ENCODE measurements at places on chromosomes 2 and 18.

GRCh38 chr2:168035458-168035857, 211.9 kb downstream of the STK39 start:
- DNase-seq: no peak

DNA sequence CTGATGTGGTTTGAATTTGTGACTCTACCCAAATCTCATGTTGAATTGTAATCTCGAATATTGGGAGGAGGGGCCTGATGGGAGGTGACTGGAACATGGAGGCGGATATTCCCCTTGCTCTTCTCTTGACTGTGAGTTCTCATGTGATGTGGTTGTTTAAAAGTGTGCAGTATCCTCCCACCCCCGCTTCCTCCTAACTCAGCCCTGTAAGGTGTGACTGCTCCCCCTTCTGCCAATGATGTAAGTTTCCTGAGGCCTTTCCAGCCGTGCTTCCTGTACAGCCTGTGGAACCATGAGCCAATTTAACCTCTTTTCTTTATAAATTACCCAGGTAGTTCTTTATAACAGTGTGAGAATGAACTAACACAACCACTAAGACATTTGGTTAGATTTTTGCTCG, 458.4 kb downstream of the THSD7B start:
- DNase-seq: no peak

GRCh38 chr2:113685471-113685870, 58.4 kb downstream of the RABL2A start:
- no peak for DNase-seq

DNA sequence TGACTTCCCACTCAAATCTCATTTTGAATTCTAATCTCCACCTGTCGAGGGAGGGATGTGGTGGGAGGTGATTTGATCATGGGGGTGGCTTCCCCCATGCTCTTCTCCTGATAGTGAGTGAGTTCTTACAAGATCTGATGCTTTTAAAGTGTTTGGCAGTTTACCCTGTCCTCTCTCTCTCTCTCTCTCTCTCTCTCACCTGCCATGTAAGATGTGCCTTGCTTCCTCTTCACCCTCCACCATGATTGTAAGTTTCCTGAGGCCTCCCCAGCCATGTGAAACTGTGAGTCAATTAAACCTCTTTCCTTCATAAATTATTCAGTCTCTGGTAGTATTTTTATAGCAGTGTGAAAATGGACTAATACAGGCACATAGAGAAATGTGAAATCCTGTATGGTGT, 7.0 kb upstream of the LDAH start:
- DNase-seq: no peak

- no peak for DNase-seq
Measured at GRCh38 chr2:869357-869871, 81.2 kb upstream of the SNTG2 start.

DNA sequence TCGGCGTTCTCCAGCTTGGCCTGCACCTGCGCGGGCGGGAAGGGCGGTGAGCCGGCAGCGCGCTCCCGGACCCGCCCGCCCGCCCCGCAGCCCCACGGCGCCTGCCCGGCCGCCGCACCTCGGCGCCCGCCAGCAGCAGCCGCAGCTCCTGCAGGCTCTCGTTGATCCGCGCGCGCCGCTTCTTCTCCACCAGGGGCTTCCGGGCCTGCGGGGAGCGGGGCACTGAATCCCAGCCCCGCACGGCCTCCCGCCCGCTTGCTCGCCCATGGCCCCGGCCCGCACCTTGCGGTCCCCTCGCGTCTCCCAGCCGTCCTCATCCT, 335 bp downstream of the HES6 start:
- no peak for DNase-seq

All from activated T-cell treated with anti-CD3 and anti-CD28 coated beads for 1 hour (primary cell).